Aortic smooth muscle cell (primary cell): ENCODE measurements at places on chromosomes 12 and 14. TPM values are rescaled to one million over a fixed set of nuclear protein-coding genes. Genes with fewer than 3 reads are reported as not detected.

The CARMIL3 gene
- total RNA-seq: under 0.01 TPM in 1 of 2 replicates, not detected in the other

The MLEC gene
- total RNA-seq: 87.0 and 105 TPM in 2 replicates

The LBHD2 gene
- not detected in 2 replicates for total RNA-seq

The CCDC196 gene
- not detected in 2 replicates for total RNA-seq

The ADGRD1 gene
- 0.13 and 1.4 TPM in 2 replicates for total RNA-seq

The KCNC2 gene
- total RNA-seq: not detected in 2 replicates

The EML5 gene
- under 0.01 TPM in 1 of 2 replicates, not detected in the other for total RNA-seq

The PLXNC1 gene
- 4.0 and 4.5 TPM in 2 replicates for total RNA-seq

The KLRC4 gene
- not detected in 2 replicates for total RNA-seq
